NCI-H1436 (cell line): ENCODE measurements at places on chromosomes 5 and 9.

DNA sequence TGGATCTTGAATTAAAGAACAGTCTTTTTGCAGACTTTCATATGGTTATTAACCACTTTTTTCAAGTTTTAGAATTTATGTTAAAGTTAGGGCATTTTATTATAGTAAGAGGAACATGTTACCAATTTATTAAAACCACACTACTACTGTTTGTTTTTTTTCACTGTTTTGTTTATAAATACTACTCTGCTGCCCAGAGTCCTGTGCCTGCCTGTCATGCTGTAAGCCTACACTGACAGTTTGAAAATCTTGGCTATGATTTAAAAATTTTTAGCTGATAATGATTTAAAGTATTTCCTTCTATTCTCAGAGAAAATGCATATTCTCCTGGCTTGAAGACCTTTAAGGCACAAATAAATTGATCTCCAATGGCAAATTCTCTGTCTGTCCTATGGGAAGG is 128.7 kb downstream of the RPS23 start:
- no peak for DNase-seq

GRCh38 chr9:38227061-38227540 is 158.1 kb upstream of the SHB start:
- DNase-seq: peak; percentile 95

GRCh38 chr9:114981063-114981462 is 50.7 kb upstream of the TNFSF8 start:
- DNase-seq: no peak

GRCh38 chr5:170404398-170404797 is 15.2 kb upstream of the KCNMB1 start:
- DNase-seq: no peak

DNA sequence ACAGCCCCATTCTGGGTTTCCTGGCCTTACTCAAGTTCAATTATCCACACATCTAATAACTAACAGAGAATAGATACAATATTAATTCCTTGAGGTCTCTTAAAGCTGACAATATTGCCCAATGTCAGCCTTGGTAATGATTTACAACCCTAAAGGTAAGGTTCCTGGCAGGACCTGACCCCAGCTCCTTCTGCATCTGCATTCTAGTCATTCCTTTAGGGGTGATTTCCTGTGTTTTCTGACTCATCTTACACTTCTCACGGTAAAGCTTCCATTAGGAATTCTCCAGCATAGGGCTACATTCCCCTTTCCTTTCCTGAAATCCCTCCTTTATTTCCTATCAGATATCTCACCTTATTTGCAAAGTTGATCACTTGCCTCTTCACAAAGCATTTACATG is 9.3 kb downstream of the HAVCR1 start:
- DNase-seq: no peak

DNA sequence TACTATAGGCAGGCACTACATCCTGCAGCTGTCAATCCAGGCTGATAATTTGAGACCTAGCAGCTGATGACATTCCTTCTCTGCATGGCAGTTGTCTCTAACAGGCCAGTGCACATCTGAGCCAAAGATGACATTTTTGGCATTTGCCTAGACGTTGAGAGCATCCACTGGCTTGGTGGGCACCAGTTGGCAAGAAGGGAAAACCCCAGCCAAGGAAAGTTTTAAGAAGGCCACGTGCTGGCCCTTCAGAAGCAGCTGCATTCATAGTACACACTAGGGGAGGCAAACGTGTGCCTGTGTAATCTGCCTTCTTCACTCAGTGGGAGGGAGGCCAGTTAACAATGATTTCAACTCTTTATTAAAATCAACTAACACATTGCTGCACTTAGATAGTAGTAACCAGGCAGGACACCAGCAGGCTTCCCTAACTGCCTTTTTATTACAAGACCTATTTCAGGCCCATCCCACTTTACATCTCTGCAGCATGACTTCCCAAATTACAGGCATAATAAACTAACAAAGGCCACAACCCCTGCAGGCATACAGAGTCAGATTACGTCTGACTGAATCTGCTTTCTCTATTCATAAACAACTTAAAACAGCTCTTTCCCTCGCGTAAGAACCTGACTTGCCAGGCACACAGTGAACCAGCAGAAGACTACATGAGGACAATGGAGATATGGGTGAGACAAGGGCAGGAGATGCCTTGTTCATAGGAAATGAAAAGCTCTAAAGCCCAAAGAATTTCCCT is 576.3 kb downstream of the PDE4D start:
- DNase-seq: peak; percentile 11

DNA sequence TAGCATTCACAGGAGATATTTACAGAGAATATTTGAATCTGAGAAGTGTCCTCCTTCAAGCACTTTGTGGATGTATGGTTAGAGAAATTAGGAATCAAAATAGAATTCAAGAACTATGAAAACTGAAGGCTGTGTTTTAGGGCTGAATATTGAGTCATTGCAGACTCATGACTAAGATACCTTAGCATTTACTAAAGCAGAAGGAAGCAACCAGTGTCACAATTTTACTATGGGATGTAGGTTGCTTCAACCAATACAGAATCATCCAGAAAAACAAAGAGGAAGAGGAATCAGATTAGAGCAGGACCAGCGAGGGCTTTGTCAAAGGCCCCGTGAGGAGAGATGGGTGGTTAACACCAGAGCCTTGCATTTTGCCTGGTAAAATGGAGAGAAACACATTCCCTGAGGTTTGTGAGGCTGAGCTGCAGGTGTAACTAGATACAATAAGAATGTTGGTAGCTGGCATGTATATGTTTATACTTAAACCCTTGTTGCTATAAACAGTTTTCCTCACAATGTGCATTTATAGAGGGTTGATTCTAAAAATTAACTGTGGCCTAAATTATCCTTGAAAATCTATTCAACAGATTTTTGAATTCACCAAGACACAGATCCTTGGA is 518.1 kb downstream of the AGTPBP1 start:
- DNase-seq: no peak

DNA sequence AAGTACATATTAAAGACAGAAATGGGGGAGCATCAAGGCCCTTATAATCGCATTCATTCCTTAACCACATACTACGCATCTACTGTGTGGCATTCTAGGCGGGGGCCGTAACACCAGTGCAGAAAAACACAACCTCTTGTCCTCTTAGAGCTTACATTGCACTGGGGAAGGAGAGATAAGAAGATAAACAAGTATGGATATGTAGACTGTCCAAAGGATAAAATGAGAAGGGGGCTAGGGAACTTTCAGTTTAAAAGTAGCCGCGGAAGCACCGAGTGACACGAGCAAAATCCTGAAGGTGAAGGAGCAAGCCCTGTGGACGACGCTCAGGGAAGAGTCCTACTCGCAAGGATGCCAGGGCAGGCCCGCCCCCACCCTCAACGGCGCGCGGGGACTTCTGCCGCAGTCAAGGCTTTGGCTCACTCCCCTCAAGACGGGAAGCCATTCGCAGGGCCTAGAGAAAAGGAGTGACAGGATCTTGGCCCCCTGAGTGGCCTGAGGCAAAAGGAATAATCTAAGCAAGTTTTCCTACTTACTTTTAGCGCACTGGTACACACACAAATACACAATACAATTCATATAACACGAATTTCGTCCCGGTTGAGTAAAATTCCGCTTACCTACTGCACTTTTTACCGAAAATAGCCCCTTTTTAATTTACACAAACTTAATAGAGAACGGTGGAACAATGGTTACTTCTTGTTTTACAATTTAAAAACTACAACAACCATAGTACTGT is 1.3 kb upstream of the NIPBL start:
- DNase-seq: peak; percentile 11

- no peak for DNase-seq
Measured at GRCh38 chr5:1127959-1128785, 16.3 kb upstream of the SLC12A7 start.

DNA sequence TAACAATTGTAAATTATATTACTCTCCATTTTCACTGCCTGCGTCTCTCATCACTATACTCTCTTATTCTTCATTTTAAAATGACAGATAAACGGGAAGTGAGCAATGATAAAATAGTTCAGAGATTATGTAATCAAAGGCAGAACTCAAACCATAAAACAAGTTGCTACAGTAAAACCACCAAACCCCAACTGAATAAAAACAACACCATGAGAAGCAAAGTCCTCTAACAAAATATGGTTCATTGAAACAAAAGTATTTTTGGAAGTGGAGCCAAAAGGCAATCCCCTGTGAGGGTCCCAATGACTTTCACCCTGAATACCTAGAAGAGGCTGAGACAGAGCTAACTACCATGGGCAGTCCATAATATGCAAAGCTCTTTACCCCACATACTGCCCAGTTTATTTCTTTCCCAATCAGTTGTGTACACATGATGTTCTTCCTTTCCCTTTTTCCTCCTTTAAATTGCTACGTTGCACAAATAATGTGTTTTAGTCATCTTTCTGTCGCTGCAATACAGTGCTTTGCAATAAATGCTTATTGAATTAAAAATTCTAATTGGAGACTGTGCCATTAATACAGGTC is 64.0 kb upstream of the PTGER4 start:
- DNase-seq: no peak

- DNase-seq: peak; percentile 46
Measured at GRCh38 chr9:69996967-69997366, 46.7 kb upstream of the MAMDC2 start.

GRCh38 chr9:84940294-84940693 is 270.8 kb downstream of the NTRK2 start:
- DNase-seq: no peak

DNA sequence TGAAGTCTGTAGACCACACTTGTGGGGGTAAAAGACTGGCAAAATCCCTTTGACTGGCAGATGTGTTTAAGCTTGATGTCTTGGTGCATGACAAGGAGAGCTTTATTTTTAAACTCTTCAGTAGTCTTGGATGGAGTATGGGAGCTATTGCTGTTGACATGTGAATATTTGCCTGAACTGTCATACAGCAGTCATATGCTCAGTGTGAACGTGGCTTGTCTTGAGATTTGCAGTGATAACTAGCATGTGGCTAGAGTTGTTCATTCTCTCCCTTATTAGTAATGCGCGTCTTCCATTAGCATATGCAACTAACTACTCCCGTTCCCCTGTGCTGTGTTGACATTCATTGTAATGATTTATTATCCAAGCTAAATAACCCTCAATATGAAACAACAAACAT is 523.6 kb upstream of the WWC1 start:
- DNase-seq: no peak

DNA sequence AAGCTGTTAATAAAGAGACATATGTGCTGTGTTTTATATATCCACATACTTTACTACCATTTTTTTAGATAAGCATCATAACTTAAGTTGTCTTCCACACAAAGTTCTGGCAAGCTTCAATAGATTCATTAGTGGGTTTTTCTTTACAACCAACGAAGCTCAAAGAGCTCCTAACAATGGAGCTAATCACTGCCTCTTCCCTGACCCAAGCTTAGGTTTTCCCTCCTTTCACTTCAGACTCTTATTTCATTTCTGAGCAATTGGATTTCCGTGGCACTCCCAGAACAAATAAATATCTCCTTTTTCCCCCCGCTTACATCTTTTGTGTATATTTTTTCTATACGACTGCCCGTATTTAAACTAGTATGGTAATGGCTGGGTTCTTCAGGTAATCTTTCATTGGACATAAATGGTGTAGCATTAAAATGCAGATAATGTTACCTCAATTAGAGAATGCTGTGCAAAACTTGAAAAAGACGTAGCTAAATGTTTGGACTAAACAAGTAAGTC is 275.5 kb upstream of the TMEM161B start:
- DNase-seq: no peak

DNA sequence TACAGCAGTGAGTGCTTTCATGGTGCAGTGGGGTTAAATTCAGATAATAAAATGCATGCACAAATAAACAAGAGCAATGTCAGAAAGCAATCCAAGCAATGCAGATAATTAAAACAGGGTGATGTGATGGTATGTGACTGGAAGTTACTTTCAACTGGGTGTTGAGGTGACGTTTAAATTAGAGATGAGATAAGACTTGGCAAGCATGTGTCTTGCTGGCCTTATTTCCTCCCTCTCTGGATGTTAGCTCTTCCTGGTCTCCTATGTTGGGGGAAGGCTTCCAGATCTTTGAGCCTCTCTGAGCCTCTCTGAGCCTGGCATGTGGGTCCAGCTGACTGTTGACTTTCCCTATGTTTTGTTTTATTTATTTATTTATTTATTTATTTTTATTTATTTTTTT is 54.4 kb downstream of the DOCK2 start:
- no peak for DNase-seq

DNA sequence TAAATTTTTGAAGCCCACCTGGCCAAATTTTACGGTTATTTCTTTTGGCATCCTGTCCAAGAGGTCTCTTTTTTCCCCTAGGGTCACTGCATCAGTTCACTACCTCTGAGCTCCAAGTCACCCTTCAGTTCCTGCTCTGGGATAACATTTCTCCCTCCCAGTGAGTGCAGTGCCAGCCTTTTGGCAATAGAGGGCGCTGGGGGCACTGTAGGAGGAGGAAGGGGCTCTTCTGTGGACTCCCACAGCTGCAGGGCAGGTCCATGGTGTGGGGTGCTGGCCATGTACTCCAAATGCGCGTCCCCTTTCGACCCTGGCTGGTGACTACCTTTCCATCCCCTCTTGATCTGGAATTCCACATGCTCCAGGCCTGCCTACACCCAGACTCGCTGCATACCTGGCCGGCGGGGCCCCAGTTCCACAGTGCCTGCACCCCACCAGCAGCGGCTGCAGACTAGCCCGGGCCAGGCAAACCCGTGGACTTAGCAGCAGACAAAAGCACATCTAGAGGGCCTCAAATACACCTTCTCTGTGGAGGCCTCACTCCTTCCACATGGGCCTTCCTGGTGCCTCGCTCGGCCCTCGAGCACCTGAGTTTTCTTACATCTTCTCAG is 20.3 kb upstream of the NINJ1 start:
- DNase-seq: peak; percentile 42

GRCh38 chr9:134286471-134287245 is 39.6 kb upstream of the RXRA start:
- no peak for DNase-seq

GRCh38 chr5:96885518-96886338 is 9.4 kb downstream of the ERAP2 start:
- DNase-seq: no peak
